Activated T-cell treated with anti-CD3 and anti-CD28 coated beads, Interleukin-2, amount 50 U/mL, for 72 hours (primary cell): ENCODE measurements at places on chromosomes 6 and 20. TPM values are rescaled to one million over a fixed set of nuclear protein-coding genes. Genes with fewer than 3 reads are reported as not detected.
A peak's percentile ranks its signal among the peaks of the same experiment; 100 is the strongest.

The NUDT3 gene
- total RNA-seq: 11.1 TPM

The LRRC73 gene
- total RNA-seq: 0.43 TPM

The GFRAL gene
- total RNA-seq: not detected

The LRP11 gene
- total RNA-seq: 10.6 TPM

The OR14J1 gene
- total RNA-seq: not detected

The DNAJC5 gene
- total RNA-seq: 37.6 TPM

The APCDD1L gene
- not detected for total RNA-seq

The TPD52L1 gene
- total RNA-seq: 0.50 TPM

The AARS2 gene
- 15.2 TPM for total RNA-seq

The SLC22A3 gene
- total RNA-seq: not detected

The AGER gene
- total RNA-seq: 39.0 TPM

The GLP1R gene
- total RNA-seq: 2.1 TPM

The KCNK17 gene
- not detected for total RNA-seq

The ANKRD6 gene
- 4.2 TPM for total RNA-seq

The LPA gene
- total RNA-seq: not detected

GRCh38 chr6:155595284-155595683, 139.6 kb upstream of the NOX3 start:
- no peak for DNase-seq

- DNase-seq: no peak
Observed at GRCh38 chr6:25564943-25565342, 87.1 kb upstream of the SCGN start.

GRCh38 chr20:49276161-49276960, 1.5 kb downstream of the ZNFX1 start:
- DNase-seq: peak; percentile 64

DNA sequence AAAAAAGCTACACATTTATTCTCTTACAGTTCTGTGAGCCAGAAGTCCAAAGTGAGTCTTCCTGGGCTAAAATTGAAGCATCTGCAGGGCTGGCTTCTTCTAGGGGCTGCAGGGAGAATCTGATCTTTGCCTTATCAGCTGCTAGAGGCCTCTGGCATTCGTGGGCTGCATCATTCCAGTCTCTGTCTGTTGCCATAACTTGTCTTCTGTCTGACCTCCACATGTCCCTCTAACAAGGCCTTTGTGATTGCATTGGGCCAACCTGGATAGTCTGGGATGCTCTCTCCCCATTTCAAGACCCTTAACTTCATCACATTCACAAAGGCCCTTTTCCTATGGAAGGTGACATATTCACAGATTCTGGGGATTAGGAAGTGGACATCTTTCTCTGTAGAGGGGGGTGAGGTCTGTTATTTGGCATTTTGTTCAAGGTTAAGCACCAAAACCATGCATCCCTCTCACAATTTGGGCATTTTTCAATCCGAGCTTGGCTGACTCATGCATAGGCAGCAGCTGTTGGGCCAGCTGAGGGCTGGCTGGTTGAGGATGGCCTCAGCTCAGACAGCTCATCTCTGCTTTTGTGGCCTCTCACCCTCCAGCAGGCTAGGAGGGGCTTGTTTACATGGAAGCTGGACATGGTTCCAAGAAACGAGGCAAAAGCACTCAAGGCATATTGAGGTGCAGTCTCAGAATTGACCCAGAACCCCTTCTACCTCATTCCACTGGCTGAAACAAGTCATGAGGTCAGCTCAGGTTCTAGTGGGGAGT, 116.1 kb upstream of the NXT1 start:
- no peak for DNase-seq

GRCh38 chr6:130587778-130588520, 222.1 kb downstream of the TMEM200A start:
- DNase-seq: no peak

GRCh38 chr20:62285151-62285550, 17.6 kb upstream of the ADRM1 start:
- DNase-seq: no peak

DNA sequence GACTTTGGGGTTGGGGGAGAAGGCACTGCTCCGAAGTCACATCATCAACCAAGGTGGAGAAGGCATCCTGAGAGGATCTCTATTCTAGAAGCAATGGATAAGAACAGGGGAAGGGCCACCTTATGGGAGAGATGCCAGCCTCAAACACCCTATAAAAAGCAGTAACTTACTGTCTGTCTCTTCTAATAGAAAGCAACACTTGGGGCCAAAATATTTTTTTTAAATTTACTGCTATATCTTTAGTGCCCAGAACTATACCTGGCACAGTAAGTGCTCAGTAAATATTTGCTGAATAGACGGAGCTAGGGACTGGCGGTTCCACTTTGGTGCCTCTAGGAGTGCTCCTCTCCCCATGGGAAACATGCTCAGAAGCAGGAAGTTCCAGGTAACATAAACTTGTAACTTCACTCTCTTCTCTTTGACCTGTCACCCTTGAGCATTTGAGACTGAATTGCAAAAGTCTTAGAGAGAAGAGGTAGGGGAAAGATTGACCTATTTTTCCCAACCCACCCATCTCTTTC, 807 bp upstream of the OTOR start:
- DNase-seq: no peak

- no peak for DNase-seq
Observed at GRCh38 chr20:61776491-61777075, 289.1 kb downstream of the TAF4 start.

GRCh38 chr6:149233056-149233715, 84.3 kb upstream of the TAB2 start:
- peak; percentile 59 for DNase-seq

DNA sequence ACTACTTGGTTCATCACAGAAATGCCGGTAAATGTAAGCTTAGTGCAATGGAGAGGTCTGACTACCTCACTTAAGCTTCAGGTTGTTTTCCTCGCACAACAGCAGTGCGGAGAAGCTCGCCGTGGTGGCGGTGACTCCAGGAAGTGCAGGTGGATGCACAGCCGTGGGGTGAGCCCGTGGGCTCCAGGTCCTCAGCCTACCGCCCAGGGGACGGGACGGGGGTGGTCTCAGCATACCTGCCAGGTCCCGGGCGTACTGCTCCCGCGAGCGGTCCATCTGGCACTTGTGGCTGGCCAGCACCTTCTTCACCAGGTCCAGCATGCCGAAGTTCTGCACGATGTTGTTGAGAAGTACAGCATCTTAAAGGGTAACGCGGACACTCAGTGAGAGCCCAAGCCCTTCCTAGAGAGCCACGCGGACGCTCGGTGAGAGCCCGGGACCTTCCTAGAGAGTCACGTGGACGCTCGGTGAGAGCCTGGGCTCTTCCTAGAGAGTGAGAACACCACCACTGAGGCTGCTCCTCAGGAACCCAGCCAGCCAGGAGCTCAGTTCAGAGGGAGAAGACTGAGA, 17.8 kb upstream of the HELZ2 start:
- no peak for DNase-seq

- DNase-seq: no peak
Observed at GRCh38 chr20:63689046-63690002, 7.1 kb upstream of the TNFRSF6B start.

DNA sequence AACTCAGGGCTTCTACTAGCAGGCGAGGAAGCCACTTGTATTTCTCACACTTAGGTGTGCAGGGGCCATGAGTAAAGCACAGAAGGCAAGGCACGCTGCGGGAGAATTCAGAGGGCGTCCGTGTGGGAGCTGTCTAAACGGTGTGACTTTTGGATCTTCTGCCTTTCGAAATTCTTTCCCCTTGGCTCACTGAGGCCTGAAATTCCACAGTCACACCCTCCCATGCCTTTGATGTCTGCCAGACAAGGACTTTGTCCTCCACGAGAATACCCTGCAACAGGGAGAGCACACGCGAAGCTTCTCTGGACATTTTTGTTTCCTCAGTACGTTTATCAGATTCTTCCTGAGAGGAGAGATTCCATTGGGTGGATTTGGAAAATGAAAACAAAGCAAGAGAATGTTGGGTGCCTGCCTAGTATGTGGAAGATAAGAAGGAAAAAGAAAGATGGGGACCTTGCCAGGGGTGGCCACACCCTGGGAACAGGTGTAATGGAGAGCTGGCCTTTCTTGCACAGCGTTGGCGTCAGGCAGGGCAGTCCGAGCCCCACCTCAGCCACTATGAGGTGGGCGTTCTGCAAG, 235.7 kb downstream of the MYLK4 start:
- no peak for DNase-seq

DNA sequence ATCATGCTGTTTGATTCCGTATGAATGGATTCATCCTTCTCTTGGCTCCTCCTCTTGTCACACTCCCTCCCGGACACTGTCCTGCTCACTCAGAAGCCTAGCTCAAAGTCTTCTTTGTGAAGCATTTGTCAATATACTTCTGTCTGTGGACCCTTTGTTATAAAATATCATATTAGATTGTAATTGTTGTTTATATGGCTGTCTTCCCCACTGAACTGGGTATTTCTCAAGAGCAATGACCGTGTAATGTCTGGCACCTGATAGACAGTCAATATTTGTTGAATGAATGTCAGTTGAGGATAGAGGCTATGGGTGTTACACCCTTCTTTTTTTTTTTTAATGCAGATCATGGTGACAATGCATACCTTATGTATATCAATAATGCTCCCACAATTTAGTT, 335.3 kb downstream of the SOX4 start:
- DNase-seq: no peak

DNA sequence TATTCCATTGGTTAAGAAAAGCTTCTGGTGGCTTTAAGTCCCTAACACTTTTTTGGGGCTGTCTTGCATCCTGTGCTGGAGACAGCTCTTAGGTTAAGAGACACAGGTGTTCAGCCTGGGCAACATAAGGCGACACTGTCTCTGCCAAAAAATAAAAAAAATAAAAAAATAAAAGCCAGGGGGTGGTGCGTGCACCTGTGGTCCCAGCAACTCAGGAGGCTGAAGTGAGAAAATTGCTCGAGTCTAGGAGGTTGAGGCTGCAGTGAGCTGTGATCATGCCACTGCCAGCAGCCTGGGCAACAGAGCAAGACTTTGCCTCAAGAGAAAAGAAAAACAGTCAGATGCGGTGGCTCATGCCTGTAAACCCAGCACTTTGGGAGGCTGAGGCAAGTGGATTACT, 55.6 kb upstream of the ZMYND8 start:
- DNase-seq: no peak

DNA sequence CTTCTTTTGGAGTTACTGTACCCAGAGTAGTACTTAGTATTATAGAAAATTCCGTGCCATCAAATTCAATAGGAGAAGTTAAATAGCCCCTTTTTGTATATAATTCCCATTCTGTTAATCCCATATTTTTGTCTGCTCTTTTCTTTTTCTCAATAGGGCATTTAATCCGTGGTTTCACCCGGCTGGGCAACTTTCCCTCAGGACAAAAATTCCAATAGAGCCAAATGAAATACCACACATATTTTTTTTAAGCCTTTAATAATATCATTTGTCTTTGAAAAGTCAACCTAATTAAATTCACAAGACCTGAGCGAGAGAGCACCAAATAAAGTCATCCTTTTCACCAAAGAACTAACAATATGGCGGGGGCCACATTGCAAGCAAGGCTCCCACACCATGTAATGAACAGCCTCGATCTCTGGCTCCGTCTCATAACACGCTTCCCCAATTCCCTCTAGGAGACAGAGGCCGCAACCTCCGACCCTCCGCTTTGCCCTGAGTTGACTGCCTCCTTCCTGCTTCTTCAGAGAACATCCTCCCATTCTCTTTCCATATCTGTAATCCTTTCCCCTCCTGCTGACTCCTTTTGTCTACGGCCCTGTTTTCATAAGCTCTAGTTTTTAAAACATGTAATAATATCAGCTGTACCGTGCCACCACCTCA, 13.6 kb downstream of the NHSL1 start:
- no peak for DNase-seq
